ENCODE measurements at places on chromosomes 2 and 18. TPM values are rescaled to one million over a fixed set of nuclear protein-coding genes. Genes with fewer than 3 reads are reported as not detected.

DNA sequence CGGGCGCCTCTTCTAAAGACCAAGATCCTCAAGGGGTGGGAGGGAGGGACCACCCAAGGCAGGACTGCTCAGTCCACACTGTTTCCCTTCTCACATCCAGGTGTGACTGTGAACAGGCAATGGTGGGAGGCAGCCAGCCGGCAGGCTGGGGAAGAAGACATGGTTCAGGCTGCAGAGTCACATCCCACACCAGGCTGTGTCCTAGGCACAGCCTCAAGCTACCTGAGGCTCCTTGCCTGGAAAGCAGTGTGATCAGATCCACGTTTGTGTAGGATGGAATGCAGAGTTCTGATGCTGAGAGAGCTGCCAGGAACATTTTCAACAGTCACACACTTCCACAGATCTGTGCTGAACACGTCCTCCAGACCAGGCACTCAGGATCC lies 16.4 kb downstream of the SLC66A2 start:
- no peak for DNase-seq
- no peaks in the 10 kb centered on the region for H3K4me1 ChIP-seq
- no peak overlapping the region for H3K27ac ChIP-seq
- H3K4me3 ChIP-seq = no peak overlapping the region

GRCh38 chr2:177143444-177143843 lies 69.2 kb upstream of the HNRNPA3 start:
- H3K4me1 ChIP-seq = peaks cover 21% of the 10 kb centered on the region
- no peak for DNase-seq
- H3K36me3 ChIP-seq = no peaks in the 10 kb centered on the region
- H3K27ac ChIP-seq = no peak overlapping the region
- no peaks in the 10 kb centered on the region for H3K27me3 ChIP-seq
- H3K4me3 ChIP-seq = no peak overlapping the region

DNA sequence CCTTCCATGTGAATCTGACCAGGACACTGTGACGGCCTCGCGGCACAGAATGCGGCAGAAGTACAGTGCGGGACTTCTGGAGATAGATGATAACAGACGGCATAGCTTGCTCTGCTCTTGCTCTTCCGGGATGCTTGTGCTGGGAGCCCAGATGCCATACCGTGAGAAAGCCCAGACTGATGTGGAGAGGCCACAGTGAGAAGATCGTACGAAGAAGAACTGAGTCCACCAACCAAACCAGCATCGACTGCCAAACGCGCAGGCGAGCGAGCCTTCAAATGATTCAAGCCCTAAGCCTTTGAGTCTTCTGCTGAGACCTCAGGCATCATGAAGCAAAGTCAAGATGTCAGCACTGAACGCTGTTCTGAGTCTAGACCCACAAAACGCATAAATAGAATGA lies 33.7 kb downstream of the DTNB start:
- no peak overlapping the region for H3K4me3 ChIP-seq
- no peak for DNase-seq
- no peaks in the 10 kb centered on the region for H3K4me1 ChIP-seq
- no peaks in the 10 kb centered on the region for H3K36me3 ChIP-seq

GRCh38 chr2:226558418-226558817 lies 241.2 kb downstream of the IRS1 start:
- no peak overlapping the region for H3K27ac ChIP-seq
- no peaks in the 10 kb centered on the region for H3K36me3 ChIP-seq
- no peaks in the 10 kb centered on the region for H3K4me1 ChIP-seq
- H3K27me3 ChIP-seq = no peaks in the 10 kb centered on the region
- no peak overlapping the region for H3K4me3 ChIP-seq

DNA sequence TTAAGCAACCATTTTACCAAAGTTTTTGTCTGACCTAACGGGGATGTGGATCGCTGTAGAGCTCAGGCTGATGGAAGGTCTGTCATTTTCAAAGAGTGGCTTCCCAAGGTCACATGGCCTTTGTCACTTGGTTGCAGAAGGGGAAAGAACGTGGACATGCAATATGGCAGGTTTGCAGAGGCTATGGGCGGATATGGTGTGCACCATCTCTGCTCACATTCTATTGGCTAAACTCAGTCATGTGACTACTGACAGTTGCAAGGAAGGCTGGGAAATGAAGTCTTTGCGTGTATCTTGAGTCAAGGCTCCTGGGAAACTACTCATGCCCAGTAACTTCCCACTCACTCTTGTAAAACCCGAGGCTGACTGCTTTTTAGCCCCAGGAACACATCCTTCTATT lies 96.8 kb downstream of the ST6GAL2 start:
- H3K27ac ChIP-seq = no peak overlapping the region
- no peaks in the 10 kb centered on the region for H3K36me3 ChIP-seq
- H3K4me1 ChIP-seq = no peaks in the 10 kb centered on the region
- no peaks in the 10 kb centered on the region for H3K27me3 ChIP-seq
- no peak overlapping the region for H3K4me3 ChIP-seq

FAM228A gene
- 0.25 TPM for total RNA-seq

Measured in Karpas-422 (cell line).